ENCODE measurements at places on chromosomes 13 and 19.

DNA sequence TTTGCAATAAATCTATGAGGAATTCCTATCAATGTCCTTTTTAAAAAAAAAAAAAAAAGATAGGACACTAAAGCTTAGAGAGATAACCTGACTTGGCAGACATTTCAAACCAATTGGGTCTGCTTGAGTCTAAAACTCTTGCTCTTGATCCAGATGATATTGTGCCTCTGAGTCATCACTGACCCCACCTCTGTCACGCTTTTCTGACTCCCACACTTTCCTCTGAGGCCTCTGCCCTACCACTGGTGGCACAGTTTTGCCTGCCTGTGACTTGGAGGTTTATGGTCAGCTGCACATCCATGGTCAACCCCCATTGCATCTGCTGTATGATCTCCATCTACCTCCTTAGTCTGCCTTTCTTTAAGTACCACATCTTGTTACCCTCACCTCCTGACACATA is 328.7 kb downstream of the SPRY2 start:
- no peak for DNase-seq

DNA sequence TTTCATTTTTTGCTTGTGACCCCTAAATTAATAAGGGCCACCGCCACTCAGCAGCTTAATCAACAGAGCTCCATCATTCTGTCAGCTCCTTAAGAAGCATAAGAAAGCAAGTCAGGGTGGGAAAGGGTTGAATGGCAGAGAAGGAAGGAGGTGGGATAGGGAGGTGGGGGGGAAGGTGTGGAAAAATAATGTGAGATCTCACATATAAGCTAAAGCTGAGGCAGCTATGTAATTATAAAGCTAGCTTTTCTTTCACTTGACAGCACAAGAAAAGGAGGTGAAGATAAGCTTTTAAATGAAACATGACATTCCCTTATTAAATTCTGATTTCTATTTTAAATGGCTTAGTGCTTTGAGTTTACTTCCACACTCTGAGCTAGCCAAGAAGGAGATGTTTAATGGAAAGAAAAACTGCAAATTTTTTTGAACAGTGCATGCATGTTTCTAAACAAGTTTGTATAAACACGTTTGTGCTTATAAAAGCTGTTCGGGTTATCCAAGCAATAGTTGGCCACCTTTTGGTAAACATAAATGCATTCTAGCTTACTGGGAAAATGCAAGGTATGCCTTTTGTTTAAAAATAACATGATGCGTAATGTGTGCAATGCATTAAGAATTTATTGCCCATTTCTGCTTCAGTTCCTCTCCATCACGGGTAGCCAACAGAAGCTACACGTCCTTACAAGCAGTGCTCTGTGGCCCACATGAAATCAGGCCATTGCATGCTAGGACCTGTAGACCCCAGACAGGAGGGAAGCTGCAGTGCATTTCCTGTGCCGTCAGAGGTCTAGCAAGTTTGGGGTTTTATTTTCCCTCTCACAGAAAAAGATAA is 96.2 kb downstream of the LHFPL6 start:
- DNase-seq, result no peak

GRCh38 chr13:73701160-73701559 is 433.0 kb downstream of the KLF12 start:
- no peak for DNase-seq

GRCh38 chr13:110044551-110045111 is 258.2 kb upstream of the IRS2 start:
- peak; percentile 28 for DNase-seq

DNA sequence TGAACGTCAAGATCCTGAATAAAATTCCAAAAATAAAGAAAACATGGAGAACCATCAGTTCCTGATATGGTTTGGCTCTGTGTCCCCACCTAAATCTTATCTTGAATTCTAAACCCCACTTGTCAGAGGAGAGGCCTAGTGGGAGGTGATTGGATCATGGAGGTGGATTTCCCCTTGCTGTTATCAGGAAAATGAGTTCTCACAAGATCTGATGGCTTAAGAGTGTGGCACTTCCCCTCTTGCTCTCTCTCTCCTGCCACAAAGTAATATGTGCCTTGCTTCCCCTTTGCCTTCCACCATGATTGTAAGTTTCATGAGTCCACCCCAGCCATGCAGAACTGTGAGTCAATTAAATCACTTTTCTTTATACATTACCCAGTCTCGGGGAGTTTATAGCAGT is 827.4 kb downstream of the GPC5 start:
- DNase-seq, result no peak

DNA sequence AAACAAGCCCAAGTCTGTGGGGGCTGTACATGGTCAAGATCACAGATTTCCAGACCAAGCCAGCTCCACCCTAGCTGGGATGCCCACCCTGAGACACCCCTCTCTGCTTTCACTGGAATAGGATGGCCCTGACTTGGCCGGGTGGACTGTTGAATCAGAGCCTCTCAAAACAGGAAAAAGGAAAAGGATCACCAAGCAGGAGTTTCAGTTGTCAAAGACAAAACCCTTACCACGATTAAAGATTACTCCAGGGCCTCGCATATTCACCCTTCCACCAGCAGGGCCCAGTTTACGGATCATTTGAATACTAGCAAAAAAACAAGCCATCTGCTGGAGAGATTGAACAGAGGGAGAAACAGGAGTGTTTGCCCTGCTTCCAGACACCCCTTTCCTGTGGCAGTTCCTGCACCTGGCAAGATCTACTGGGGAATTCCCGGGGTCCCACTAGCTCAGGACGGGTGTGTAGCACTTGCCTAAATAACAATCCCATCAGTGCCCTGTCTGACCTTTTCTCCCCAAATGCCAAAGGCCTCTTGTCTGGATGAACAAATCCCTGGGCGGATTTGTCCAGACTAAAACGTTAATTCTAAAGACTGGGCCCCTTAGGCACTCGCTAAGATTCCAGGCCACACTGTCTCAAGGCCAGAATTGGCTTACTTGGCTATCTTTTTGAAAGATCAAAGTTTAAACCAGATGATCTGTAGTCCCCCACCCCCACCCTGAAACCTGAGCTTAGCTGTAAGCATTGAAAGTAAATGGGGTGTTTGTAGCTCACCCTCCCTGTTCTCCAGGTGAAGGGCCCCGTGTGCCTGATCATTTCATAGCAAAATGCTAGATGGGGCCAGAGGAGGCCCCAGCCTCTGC is 38.4 kb downstream of the ACTN4 start:
- DNase-seq, result no peak

DNA sequence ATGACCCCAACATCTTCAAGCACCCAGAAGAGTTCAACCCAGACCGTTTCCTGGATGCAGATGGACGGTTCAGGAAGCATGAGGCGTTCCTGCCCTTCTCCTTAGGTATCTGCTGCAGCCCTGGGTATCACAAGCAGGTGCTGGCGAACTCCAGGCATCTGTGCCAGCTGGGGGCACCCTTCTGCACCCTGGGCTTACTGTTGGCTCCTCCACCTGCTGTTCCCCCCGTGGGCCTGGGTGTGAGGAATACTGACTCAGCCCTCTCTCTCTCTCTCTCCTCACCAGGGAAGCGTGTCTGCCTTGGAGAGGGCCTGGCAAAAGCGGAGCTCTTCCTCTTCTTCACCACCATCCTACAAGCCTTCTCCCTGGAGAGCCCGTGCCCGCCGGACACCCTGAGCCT is 13.0 kb downstream of the CYP2S1 start:
- no peak for DNase-seq

GRCh38 chr13:106535552-106536243 is at the start of gene EFNB2:
Gene EFNB2 (minus strand): TSS chr13:106535662. CDS start chr13:106534964, 698 bp downstream.
- DNase-seq, result no peak

GRCh38 chr19:18488403-18488723 is 33.5 kb downstream of the ELL start:
- no peak for DNase-seq

GRCh38 chr13:100597253-100597652 is 8.7 kb upstream of the GGACT start:
- no peak for DNase-seq

GRCh38 chr13:40348096-40348679 is 318.3 kb downstream of the FOXO1 start:
- DNase-seq, result no peak

DNA sequence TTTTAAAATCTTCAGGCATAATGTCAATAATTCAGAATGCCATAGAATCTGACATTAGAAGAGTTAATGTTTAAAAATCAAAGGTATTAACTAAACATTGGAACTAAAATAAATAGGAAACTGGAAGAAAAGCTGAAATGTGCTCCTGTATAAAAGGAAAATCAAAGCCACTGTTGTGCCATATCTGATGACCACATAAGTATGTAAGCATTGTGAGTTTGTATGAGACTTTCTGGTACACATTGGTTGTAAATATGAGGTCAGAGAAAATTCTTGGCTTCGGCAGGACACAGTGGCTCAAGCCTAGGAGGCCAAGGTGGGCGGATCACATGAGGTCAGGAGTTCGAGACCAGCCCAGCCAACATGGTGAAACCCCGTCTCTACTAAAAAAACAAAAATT is 48.3 kb upstream of the INTS6 start:
- DNase-seq, result no peak

- no peak for DNase-seq
Measured at GRCh38 chr19:19155495-19156219, 14.4 kb downstream of the MEF2B start.

DNA sequence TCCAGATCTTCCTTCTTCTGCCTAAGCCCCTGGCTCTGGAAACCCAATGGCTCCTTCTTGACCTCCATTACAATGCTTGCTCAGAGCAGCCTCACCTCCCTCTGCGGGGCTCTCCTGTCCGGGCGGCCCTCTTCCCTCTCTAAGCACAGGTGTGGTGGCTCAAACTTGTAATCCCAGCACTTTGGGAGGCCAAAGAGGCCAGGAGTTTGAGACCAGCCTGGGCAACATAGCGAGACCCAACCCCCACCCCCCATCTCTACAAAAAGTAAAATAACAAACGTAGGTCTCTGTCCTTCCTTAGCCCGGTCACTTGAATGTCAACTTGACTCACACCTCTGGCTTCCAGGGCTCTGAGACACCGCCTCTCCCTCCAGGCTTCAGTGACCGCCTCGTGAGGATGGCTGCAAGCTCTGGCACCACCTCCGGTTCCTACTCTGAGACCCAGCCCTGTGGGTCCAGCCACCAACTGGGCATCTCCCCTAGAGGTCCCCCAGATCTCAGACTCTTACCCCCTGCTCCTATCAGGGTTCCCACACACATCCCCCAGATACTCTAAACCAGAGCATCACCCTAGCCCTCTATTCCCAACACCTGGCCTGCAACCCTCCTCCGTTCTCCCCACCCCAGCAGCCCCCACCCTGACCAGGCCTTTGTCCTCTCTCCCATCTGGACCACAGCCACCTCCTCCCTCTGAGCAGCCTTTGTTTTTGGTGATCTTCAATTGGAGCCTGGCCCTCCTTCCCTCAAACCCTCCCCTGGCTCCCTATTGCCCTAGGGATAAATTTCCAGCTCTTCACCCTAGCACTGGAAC is 4.7 kb upstream of the TLE2 start:
- DNase-seq, result no peak

- DNase-seq, result no peak
Measured at GRCh38 chr13:110597041-110597689, 18.2 kb upstream of the NAXD start.

DNA sequence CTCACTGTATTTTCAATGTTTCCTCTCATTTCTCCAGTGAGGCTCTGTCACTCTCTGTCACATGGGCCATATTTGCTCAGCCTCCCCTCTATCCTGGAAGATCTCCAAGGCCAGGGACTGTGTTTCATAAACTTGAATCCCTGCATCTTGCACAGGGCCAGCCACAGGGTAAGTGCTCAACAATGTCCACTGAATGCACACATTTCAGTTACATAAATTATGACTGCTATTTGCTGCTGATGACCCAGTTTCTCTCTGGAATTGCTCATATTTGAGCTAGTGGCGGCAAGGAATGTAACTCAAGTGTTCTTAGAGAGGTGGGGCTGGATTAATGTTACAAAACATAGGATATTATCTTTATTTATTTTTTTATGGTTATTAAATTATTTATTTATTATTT is 6.1 kb downstream of the CLC start:
- DNase-seq, result no peak

DNA sequence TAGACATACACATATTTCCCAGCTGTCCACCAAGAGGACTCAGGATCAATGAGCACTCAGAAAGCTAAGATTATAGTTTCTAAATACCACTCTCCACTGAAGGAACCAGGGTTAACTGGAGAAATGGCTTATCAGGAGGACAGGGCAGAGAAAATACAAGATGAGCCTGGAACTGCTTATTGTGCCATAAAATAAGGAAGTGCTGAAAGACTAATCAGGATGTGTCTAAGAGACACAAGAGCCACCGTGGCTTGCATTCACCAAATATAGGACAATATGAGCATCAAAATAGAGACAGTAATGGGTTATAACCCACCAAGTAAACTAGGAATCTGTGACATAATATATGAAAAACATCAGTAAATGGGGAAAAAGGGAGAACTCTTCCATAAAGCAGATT is 32.8 kb downstream of the KLF12 start:
- no peak for DNase-seq

- peak; percentile 46 for DNase-seq
Measured at GRCh38 chr19:18995804-18996241, 37.5 kb downstream of the SUGP2 start.

GRCh38 chr13:109706015-109706715 is 80.2 kb downstream of the IRS2 start:
- DNase-seq, result no peak

DNA sequence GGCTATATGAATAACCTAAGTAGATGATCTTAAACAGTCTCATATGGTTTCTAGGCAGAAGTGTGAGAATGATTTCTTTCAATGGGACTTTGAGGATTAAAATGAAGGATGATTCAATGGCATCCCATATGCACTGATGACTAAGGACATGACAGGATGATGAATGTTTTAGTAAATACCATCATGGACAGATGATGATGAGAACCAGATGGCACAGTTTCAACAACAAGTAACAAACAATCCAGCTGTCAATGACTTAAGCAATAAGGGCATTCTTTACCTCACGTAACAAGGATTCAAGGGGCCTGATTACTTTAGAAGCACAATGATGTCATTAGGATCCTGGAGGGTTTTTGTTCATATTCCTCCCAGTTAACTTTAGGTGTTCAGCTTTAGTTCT is 2678.4 kb downstream of the PCDH9 start:
- DNase-seq, result peak; percentile 17

DNA sequence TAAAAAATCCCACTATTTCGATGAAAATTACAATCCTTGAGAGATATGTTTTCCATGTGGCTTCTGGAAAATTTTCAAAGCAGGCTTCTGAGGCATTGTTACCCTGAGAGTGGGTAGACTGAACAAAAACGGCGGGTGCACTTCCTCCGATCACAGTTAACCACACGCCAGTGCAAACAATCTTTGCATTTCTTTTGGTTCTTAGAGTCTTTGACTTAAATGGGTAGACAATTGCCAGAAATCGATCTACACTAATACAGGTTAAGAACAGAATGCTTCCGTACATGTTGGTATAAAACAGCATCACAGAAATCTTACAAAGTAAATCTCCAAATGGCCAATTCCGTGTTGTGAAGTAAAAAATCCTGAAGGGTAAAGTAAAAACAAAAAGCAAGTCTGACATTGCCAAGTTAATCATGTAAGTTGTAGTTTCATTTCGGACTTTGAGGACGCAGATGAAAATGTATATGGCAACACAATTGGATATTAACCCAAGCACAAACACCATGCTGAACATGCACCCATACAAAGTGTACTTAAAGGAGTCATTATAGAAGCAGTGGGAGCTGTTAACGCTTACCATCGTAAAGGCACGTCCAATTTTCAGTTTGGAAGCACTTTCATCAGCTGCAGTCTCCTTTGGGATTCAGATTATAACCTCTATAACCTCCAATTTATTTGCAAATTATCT is 927 bp downstream of the LPAR6 start:
- no peak for DNase-seq

GRCh38 chr13:45198924-45199323 is 1.9 kb downstream of the KCTD4 start:
- no peak for DNase-seq
